ENCODE measurements at places on chromosomes 2 and 18.

DNA sequence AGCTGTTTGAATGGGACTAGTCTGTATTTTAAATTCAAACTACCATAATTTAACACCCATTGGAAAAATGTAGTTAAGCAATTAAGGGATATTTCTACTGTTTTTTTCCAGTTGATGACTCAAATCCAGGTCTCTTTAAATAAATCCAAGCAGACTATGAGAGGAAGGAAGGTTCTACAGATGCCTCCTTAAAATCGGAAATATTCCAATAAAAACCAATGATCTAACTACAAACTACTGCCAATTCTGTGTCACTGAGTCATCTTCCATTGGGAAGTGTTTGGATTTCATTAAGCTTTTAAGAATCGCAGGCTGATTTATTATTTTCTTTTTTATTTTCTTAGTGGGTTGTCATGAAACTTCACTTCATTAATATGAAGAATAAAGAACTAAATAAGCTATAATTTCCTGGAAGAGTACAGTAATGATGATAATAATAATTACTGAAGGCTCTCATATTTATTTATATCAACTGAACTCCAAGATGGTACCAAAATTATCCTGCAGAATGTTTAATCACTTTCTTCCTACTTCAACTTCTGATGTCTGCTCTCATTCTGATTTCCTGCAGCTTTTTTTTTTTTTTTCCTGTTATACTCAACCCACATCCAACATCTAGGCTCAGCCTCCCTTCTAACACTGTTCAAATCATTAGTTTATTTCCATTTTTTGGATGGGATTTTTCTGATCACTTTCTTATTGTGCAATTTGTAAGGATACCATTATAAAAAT lies 166.3 kb upstream of the FN1 start:
- no peak overlapping the region for H3K4me3 ChIP-seq
- no peaks in the 10 kb centered on the region for H3K36me3 ChIP-seq
- no peaks in the 10 kb centered on the region for H3K27me3 ChIP-seq

- peak overlapping the region; percentile 50 for H3K27ac ChIP-seq
- H3K4me1 ChIP-seq = peaks cover 31% of the 10 kb centered on the region
- H3K36me3 ChIP-seq = no peaks in the 10 kb centered on the region
- peak; percentile 6 for DNase-seq
These were observed 125.6 kb upstream of the HS6ST1 start for GRCh38 chr2:128444121-128444771.

DNA sequence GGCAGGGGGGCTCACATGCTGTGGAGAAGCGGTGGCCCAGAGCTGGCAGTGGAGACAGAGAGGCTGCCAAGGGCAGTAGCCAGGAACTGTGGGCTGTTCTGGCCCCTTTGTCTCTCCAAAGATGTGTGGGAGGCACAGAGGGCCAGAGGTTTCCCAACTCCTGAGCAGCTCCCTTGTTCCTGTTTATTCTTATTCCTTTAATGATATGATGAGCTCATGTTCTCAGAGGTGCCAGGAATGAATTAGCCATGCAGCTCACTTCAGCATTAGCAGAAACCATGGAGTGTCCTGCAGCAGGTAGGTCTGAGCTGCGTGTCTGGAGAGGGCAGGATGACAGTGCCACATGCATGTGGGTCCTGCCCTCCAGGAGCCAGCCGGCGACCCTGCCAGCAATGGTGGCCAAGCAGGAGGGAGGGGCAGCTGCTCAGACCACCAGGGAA lies 77.9 kb upstream of the FZD7 start:
- H3K27ac ChIP-seq = no peak overlapping the region
- no peaks in the 10 kb centered on the region for H3K36me3 ChIP-seq
- no peak overlapping the region for H3K4me3 ChIP-seq
- peaks cover 6% of the 10 kb centered on the region for H3K27me3 ChIP-seq
- peaks cover 15% of the 10 kb centered on the region for H3K4me1 ChIP-seq
- DNase-seq = no peak

GRCh38 chr2:64770781-64771334 lies 117.1 kb upstream of the SERTAD2 start:
- H3K27ac ChIP-seq = peak overlapping the region; percentile 64
- no peaks in the 10 kb centered on the region for H3K27me3 ChIP-seq
- DNase-seq = no peak
- no peak overlapping the region for H3K4me3 ChIP-seq

- H3K27ac ChIP-seq = no peak overlapping the region
- H3K4me1 ChIP-seq = peaks cover 7% of the 10 kb centered on the region
- H3K27me3 ChIP-seq = no peaks in the 10 kb centered on the region
- no peak for DNase-seq
- no peak overlapping the region for H3K4me3 ChIP-seq
These were observed 239.9 kb upstream of the FOSL2 start for GRCh38 chr2:28152585-28153280.

DNA sequence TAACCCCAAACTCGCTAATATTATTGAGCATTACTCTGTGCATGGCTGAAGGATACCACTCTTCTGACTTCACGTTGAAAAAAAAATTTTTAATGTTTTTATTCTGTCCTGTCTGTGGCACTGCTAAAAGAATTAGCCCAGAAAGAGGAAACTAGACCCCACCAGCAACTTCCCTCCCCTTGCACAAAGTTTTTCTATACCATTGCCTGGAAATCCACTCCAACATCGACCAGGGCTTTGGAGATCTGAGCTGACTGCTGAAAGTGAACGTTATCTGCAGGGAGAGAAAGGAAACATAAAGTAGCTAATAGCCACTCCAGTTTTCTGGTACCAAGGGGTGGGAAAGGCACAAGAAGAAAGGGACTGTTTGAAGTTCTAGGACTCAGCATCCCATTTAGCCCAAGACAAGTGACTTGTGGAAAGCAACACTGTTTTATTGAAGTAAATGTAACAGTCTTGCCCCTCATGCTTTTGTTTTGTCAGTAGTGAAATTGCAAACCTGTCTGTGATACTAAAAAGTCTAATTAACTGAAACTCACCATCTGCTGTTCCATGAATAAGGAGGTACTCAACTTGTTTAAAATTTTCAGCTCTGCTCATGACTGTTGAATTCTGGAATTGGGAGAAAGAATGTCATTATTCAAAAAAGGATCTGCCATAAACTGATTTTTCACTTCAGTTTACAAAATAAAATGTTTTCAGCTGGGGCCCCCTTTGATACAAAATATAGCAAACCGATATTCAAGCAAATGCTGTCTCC lies 79.1 kb downstream of the DPP4 start:
- no peak overlapping the region for H3K4me3 ChIP-seq
- H3K27ac ChIP-seq = no peak overlapping the region
- no peak for DNase-seq
- H3K27me3 ChIP-seq = peaks cover 7% of the 10 kb centered on the region
- peaks cover 6% of the 10 kb centered on the region for H3K4me1 ChIP-seq
- H3K36me3 ChIP-seq = no peaks in the 10 kb centered on the region

GRCh38 chr2:148523315-148523714 lies 121.2 kb upstream of the EPC2 start:
- peaks cover 3% of the 10 kb centered on the region for H3K36me3 ChIP-seq
- no peaks in the 10 kb centered on the region for H3K4me1 ChIP-seq
- DNase-seq = no peak
- H3K27me3 ChIP-seq = no peaks in the 10 kb centered on the region

DNA sequence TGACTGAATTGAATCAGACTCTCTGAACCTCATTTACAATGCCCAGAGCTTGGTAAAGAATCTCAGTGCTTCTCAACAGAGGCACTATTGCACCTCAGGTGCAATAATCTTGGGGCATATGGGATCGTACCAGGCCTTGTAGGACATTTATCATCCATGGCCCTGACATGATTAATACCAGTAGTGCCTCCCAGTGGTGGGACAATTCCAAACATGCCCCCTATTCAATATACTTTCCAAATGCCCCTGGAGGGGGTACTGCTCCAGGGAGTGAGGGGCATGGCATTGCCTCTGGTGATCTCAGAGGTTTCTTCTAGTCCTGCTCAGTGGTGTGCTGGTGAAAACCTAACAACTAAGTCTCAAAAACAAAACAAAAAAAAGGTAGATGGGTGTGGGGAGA lies 174.9 kb upstream of the SMAD2 start:
- DNase-seq = no peak
- H3K4me3 ChIP-seq = no peak overlapping the region
- H3K27ac ChIP-seq = peak overlapping the region; percentile 39
- peaks cover 52% of the 10 kb centered on the region for H3K4me1 ChIP-seq
- H3K36me3 ChIP-seq = no peaks in the 10 kb centered on the region
- peaks cover 1% of the 10 kb centered on the region for H3K27me3 ChIP-seq

DNA sequence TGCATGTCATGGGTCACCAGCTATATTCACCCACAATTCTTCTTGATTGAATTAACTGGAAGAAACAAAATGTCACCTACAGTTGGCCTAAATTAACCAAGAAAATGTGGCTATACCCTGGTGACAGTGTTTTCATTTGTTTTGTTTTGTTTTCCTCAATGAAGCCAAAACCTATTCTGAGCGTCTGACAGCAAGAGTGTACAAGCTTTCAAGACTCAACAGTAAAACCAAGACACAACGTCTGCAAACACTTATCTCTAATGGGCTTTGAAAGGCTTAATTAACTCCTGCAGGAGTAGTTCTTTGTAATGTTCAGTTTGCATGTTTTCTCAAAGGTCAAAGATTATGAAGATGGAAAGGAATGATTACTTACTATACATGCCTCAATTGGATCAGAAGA lies 827.6 kb upstream of the KLHL29 start:
- H3K36me3 ChIP-seq = no peaks in the 10 kb centered on the region
- H3K4me1 ChIP-seq = no peaks in the 10 kb centered on the region
- H3K27me3 ChIP-seq = peaks cover 3% of the 10 kb centered on the region
- no peak overlapping the region for H3K27ac ChIP-seq
- DNase-seq = no peak
- no peak overlapping the region for H3K4me3 ChIP-seq

DNA sequence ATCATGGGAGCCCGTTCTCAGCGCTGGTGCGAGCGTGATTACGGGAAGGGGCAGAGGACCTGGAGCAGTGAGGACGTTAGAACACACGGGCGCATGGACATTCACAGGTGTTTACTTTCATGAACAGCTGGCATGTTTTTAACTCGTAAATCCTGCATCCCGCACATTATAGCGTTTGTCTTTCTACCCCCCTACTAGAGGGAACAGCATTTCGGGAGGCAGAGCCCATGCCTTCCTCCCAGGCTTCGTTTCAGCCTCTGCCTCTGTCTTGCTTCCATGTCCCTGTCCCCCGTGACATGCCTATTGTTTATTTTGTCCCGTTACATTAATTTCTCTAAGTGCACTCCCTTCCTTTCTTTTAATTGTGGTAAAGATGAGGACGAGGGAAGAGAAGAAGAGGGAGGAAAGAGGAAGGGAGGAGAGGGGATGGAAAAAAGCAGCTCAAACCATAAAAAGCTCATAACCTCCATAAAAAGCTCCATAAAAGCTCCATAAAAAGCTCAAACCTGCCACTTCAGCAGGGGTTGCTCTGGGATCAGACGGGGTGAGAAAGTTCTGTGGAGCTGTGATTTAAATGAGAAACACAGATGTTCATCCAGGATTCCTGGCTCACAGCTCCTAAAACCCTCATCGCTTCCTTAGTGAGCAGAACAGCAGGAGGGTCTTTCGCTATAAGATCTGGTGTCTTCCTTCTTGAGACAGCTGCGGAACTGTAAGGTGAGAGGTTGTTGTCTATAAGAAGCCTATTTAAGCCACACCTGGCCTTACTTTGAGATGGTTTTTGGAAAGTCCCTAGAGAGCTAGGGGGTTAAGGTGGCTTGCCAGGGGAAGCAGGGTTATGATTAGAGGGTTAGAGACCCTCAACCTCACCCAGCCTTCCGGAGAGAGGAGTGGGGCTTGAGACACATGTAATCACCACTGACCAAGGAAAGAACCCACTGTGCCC lies 66.6 kb upstream of the SNTG2 start:
- no peak overlapping the region for H3K27ac ChIP-seq
- no peak overlapping the region for H3K4me3 ChIP-seq
- peaks cover 4% of the 10 kb centered on the region for H3K4me1 ChIP-seq
- no peak for DNase-seq
- H3K27me3 ChIP-seq = peaks cover 68% of the 10 kb centered on the region

GRCh38 chr2:20624884-20625485 lies 25.9 kb downstream of the HS1BP3 start:
- no peaks in the 10 kb centered on the region for H3K4me1 ChIP-seq
- H3K27me3 ChIP-seq = no peaks in the 10 kb centered on the region
- H3K27ac ChIP-seq = no peak overlapping the region
- DNase-seq = no peak
- H3K4me3 ChIP-seq = no peak overlapping the region

GRCh38 chr18:34647251-34647650 lies 62.8 kb upstream of the DTNA start:
- no peak overlapping the region for H3K4me3 ChIP-seq
- no peak for DNase-seq
- no peaks in the 10 kb centered on the region for H3K27me3 ChIP-seq
- peaks cover 24% of the 10 kb centered on the region for H3K4me1 ChIP-seq
- H3K27ac ChIP-seq = no peak overlapping the region
- H3K36me3 ChIP-seq = no peaks in the 10 kb centered on the region

- H3K36me3 ChIP-seq = no peaks in the 10 kb centered on the region
- peaks cover 13% of the 10 kb centered on the region for H3K4me1 ChIP-seq
- no peak overlapping the region for H3K27ac ChIP-seq
- DNase-seq = no peak
These were observed 535 bp downstream of the HOXD3 start for GRCh38 chr2:176157499-176158185.

DNA sequence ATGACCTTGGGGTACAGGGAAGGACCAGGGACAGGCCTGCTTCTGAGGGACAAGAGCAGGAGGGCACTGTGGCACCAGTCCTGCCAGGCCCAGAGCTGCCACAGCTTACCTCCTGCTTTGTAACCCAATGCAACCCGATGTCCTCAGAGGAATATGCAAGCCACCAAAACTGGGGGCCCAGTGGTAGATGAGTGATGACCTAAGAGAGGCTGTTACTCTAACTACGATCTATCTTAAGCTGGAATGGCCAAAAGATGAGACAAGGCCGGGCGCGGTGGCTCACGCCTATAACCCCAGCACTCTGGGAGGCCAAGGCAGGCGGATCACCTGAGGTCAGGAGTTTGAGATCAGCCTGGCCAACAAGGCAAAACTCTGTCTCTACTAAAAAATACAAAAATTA lies 12.8 kb downstream of the CYB5A start:
- no peak overlapping the region for H3K4me3 ChIP-seq
- H3K4me1 ChIP-seq = peaks cover 24% of the 10 kb centered on the region
- H3K27me3 ChIP-seq = no peaks in the 10 kb centered on the region
- no peak for DNase-seq
- no peaks in the 10 kb centered on the region for H3K36me3 ChIP-seq
- no peak overlapping the region for H3K27ac ChIP-seq

GRCh38 chr2:20471902-20472559 lies 25.2 kb downstream of the RHOB start:
- no peak overlapping the region for H3K4me3 ChIP-seq
- no peaks in the 10 kb centered on the region for H3K36me3 ChIP-seq

GRCh38 chr2:238554468-238555315 lies 128.0 kb downstream of the ASB1 start:
- no peak overlapping the region for H3K27ac ChIP-seq
- H3K36me3 ChIP-seq = no peaks in the 10 kb centered on the region
- no peak for DNase-seq
- H3K4me1 ChIP-seq = no peaks in the 10 kb centered on the region
- no peak overlapping the region for H3K4me3 ChIP-seq

DNA sequence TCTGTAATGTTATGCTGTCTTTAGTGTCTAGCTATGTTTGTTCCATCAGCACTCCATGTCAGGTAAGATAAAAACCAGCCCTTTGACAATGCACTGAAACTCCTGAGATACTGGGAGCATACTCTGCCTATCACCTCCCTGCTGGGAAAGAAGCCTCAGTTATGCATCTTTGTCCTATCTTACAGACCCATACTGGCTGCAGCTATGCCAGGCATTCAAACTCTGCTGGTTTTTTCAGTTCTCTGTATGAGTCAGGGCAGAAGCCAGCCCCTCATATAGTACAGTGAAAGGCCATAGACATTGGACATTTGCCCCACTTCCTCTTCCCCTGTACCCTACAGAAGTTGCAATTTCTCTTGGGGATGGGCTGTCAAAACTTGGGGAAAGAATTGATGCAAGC lies 181.1 kb upstream of the RGPD4 start:
- DNase-seq = no peak
- H3K4me1 ChIP-seq = no peaks in the 10 kb centered on the region
- no peaks in the 10 kb centered on the region for H3K36me3 ChIP-seq
- no peaks in the 10 kb centered on the region for H3K27me3 ChIP-seq
- no peak overlapping the region for H3K27ac ChIP-seq

Measured in mesothelial cell of epicardium (in vitro differentiated cells).